Foreskin fibroblast (primary cell): ENCODE measurements at places on chromosomes 12 and 14.
A peak's percentile ranks its signal among the peaks of the same experiment; 100 is the strongest.

GRCh38 chr14:95196268-95196667 is 38.9 kb upstream of the DICER1 start:
- no peak for DNase-seq

DNA sequence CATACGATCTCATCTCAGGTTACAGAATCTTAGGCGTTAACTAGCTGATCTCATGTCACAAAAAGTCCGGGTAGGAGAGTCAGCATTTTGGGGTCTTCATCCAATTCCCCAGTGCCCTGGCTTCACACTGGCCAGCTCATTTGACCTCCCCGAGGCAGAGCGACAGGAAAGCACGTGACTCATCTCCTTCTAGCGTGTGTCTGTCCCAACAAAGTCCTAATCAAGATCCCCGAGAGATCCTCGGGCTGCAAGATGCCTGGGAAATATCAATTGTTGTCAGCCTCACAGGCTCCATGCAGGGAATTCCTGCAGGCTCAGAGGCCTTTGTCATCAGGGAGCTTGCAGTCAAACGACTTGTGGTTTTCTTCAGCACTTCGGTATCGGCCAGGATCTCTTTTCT is 57.5 kb downstream of the ZNF664 start:
- peak; percentile 91 for DNase-seq

DNA sequence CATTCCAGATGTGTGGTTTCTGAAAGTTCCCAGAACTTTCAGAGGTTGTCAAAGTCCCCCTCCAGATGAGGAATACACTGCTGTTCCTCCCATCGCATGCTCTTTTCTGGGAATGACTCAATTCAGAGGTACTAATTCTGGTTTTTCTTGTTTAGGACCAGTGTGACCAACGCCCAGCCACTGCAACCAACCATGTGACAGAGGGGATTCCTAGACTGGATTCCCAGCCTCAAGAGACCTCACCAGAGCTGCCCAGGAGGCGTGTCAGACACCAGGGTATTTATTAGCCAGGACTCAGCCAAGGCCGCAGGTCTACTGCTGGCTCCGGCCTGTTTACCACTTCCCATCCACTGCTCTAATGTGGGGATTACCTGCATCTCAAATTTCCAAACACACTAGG is 24.2 kb downstream of the TRAFD1 start:
- DNase-seq = no peak

DNA sequence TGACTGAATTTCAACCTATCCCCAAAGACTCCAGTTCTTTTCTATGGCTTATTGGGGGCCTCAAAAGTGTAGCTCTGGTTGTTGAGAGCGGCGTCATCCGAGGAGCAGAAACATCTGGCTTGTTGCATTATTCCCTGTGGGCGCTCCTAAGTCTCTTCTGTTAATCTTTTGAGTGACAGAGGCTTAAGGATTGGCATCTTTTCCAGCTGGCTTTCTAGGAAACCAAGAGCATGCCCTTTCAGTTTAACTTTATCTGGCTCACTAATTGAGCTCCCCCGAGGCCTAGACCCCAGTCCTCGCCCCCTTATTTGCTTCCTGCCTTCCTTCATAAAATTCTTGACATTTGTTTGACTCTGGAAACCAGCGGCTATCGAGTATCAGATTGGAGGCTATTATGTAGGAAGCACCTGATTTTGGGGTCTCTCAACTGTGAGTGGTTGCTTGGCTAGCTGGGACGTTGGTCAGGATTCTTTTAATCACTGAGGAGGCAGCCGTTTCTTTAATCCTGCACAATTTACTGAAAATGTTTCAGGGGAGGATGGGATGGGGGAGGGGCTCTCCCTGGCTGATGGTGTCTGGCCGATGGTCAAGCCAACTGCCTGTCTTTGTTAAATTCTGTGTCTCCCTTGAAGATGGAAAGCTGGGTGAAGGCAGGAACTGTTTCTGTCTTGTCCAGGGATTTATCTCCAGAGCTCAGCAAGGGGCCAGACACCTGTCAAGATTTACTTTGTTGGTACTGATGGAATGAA is 3.1 kb downstream of the SMOC1 start:
- peak; percentile 28 for DNase-seq

DNA sequence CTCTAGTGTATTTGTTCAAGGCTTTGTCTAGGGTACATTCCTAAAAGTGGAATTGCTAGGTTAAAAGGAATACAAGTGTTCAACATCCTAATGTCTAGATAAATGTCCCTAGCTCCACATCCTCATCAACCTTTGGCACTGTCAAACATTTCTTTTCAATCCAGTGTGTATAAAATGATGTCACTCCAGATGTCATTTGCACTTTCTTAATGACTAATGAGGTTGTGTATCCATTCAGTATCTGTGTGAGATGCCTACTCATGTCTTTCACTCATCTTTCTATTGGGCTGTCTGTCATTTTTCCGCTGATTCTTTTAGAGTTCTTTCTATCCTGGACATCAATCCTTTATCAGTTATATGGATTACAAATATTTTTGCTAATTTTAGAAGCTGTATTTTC is 43.3 kb downstream of the ARMH4 start:
- no peak for DNase-seq

- no peak for DNase-seq
Measured at GRCh38 chr12:93704122-93704521, 26.9 kb downstream of the CRADD start.

DNA sequence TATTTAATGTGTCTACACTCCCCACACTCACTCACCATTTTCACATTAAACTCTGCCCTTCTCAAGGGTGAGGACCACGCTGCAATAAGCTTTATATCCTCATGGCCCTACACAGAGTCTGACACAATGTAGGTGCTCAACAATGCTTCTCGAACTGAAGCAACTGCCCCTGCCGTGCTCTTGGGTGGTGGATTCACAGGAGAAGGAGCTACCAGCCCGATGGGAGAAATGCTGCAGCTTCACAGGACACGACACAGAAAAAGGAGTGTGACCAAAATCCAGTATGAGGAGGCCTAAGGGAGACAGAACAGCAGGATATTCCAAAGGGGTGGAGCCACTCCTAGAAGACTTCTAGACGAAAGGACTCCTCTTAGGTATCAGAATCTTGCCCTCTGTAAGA is 6.5 kb upstream of the KRT3 start:
- no peak for DNase-seq

DNA sequence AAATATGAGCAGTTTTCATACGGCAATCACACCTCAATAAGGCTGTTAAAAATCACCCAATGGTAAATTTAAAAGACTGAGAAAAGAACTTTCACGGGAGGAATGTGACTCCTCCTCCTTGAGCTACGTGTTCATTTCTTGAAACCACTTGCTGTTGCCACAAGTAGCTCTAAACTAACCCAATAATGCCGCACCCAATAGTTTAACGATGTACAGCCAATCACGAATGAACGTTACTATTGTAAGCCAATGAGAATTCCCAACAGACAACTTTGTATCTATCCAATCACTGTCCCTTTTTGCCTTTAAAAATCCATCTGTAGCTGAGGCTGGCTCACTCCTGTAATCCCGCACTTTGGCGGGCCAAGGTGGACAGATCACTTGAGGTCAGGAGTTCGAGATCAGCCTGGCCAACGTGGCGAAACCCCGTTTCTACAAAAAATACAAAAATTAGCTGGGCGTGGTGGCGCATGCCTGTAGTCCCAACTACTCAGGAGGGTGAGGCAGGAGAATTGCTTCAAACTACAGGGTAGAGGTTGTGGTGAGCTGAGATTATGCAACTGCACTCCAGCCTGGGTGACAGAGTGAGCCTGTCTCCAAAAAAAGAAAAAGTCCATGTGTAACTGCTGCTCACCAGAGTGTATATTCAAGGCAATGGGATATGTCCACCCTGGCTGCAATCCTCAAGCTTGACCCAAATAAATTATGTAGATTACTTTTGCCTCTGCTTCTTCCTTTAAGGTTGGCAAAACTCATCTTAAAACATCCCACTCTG is 24.4 kb upstream of the BTBD6 start:
- no peak for DNase-seq

GRCh38 chr12:54134850-54135249 is 53.9 kb downstream of the SMUG1 start:
- DNase-seq = no peak

DNA sequence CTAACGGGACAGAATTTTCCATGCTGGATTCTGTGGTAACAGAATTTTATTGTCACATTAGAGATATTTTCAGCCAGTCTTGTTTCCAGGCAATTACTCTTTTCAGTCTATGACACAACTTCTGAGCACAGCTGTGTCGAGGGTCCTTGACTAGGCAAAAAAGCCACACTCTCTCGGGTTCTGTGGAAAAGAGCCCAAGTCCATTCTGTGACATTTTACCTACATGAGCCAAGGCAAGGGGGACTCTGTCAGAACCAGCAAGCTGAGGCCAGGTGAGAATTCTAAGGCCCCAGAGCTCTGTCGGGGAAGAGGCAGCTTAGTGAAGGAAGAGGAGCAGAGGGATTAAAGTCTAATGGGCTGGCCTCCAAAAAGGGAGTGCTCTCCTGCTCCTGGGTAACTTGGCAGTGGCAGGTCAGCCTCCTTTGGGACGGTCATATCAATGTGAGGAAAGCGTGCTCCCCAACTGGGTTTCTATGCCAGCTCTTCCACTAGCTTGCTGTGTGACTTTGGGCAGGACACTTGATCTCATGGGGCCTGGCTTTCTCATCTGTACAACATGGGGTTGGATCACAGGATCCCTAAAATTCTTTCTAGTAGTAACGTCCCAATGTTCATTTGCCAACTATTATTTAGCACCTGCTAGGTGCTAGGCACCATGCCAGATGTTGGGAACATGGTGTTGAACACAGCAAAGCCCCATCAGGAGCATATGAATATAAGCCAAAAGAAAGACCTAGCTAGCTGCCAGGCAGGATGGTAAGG is 16.0 kb upstream of the RIC8B start:
- no peak for DNase-seq

- DNase-seq = no peak
Measured at GRCh38 chr14:103386713-103387329, 1.6 kb downstream of the MARK3 start.

- no peak for DNase-seq
Measured at GRCh38 chr12:106942775-106943174, 12.9 kb upstream of the TMEM263 start.

- DNase-seq = no peak
Measured at GRCh38 chr14:87241018-87241768, 751.8 kb downstream of the GALC start.

GRCh38 chr12:127360580-127360979 is 906.4 kb upstream of the TMEM132C start:
- no peak for DNase-seq

- no peak for DNase-seq
Measured at GRCh38 chr14:73958591-73958990, 8.5 kb downstream of the COQ6 start.

DNA sequence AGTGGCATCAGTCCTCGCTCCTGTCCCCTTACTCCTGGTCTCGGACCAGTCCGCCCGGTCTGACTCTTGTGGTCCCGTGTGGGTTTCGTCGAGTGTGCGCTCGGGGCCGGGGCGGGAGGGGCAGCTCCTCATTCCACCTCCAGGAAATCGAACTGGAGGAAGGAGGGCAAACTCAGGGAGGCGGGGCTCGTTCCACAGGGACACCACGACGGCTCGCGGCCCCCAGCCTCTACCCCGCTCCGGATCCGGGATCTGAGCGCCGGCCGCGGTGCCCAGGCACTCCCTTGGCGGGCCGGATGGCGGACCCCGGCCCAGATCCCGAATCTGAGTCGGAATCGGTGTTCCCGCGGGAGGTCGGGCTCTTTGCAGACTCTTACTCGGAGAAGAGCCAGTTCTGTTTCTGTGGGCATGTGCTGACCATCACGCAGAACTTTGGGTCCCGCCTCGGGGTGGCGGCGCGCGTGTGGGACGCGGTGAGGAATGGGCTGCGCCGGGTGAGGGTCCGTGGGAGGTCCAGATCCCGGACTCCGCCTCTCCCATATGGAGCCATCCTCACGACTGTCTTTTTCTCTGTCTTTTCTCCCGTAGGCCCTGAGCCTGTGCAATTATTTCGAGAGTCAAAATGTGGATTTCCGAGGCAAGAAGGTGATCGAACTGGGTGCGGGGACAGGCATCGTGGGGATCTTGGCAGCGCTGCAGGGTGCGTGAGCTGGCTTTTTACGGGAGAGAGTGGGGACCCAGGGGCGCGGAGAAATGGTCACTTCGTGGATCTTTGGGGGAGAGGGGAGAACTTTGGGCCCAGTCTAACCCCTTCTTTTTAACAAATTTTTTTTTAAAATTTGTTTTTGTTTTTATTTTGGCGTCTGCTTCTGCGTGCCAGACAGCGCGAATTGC is at the start of gene EEF1AKMT3:
Gene EEF1AKMT3 (plus strand): TSS at position 186 of the 894 bp plus-strand sequence. CDS start 111 bp downstream, at position 297.
- DNase-seq = peak; percentile 51

- DNase-seq = peak; percentile 9
Measured at GRCh38 chr12:114194956-114195355, 211.0 kb downstream of the TBX5 start.

DNA sequence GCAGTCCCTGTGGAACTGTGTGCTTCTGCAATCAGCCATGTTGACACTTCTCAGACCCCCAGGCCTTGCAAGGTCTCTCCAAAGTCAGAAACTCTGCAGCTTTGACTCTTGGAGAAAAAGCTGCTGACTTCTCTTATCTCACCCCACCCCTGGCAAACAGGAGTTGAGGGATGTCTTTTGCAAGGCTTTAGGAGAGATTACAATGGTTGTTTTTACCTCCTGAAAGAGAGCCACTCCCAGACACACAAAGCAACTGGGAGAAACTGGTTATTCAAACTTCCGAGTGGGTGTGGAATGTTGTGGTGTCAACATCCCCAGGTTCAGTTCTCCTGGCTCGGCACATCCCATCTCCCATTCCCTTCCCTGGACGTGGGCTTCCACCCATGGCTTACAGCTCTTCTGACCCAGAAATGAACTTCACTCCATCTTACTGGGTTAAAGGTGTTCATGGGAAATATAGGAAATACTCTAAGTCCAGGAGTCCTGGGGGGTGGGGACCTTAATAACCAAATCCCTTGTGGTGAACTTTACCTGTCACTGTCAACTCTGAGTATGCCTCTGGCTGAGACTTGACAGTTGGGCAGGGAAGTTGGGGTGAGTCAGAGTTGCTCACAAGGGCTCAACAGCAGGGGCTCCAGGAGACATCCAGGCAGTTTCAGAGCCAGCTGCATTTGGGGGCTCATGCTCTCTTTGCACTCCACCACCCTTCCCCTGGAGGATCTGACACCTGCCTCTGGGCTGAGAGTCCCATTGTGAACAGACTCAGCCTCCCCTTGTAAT is 41.9 kb downstream of the CCDC177 start:
- no peak for DNase-seq

DNA sequence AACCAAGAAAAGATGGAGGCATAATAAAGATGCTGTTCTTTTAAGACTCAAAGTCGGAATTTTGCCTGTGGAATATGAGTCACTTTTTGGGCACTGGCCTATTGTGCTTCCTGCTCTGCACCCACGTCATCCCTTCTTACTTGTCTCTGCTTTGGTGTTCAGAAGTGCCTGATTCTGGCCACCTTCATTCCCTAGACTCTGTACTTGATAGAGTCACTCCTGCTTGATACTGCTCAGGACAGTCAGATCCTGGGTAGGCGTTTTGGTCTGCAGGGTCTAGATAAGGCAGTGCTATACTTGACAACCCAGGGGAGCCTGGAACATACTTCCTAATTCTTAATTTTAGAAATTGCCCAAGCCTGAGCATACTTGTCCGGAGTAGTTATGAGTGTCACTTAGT is 1.9 kb downstream of the LRRK2 start:
- peak; percentile 81 for DNase-seq
